ENCODE measurements at places on chromosomes 5 and 9.

GRCh38 chr9:125268394-125269013, 6.9 kb downstream of the GAPVD1 start:
- no peak for DNase-seq
- H3K27ac ChIP-seq: peak overlapping the region; percentile 89
- no peaks in the 10 kb centered on the region for H3K27me3 ChIP-seq
- no peak overlapping the region for H3K4me3 ChIP-seq
- H3K36me3 ChIP-seq: peaks cover 9% of the 10 kb centered on the region

- no peak for DNase-seq
- no peak overlapping the region for H3K27ac ChIP-seq
- H3K4me3 ChIP-seq: no peak overlapping the region
- H3K36me3 ChIP-seq: peaks cover 11% of the 10 kb centered on the region
- no peaks in the 10 kb centered on the region for H3K27me3 ChIP-seq
Measured at GRCh38 chr5:4563400-4563799, 576.7 kb upstream of the ADAMTS16 start.

- H3K36me3 ChIP-seq: peaks cover 7% of the 10 kb centered on the region
- H3K4me1 ChIP-seq: no peaks in the 10 kb centered on the region
- no peak overlapping the region for H3K27ac ChIP-seq
- H3K4me3 ChIP-seq: no peak overlapping the region
- DNase-seq: no peak
Measured at GRCh38 chr5:9046756-9047481, 499.0 kb downstream of the SEMA5A start.

GRCh38 chr5:150507474-150508276, at the start of gene NDST1:
Gene NDST1, plus strand, starts transcription at chr5:150508131. Its CDS starts 13,124 bp downstream, at chr5:150521255.
- no peak for DNase-seq
- H3K4me3 ChIP-seq: no peak within 1 kb of the TSS
- no peaks in the 10 kb centered on the region for H3K36me3 ChIP-seq
- peaks cover 51% of the 10 kb centered on the region for H3K4me1 ChIP-seq
- no peaks in the 10 kb centered on the region for H3K27me3 ChIP-seq

- no peaks in the 10 kb centered on the region for H3K4me1 ChIP-seq
- H3K4me3 ChIP-seq: no peak overlapping the region
- no peaks in the 10 kb centered on the region for H3K36me3 ChIP-seq
- no peak overlapping the region for H3K27ac ChIP-seq
Measured at GRCh38 chr5:1858436-1858835, 24.3 kb downstream of the IRX4 start.

DNA sequence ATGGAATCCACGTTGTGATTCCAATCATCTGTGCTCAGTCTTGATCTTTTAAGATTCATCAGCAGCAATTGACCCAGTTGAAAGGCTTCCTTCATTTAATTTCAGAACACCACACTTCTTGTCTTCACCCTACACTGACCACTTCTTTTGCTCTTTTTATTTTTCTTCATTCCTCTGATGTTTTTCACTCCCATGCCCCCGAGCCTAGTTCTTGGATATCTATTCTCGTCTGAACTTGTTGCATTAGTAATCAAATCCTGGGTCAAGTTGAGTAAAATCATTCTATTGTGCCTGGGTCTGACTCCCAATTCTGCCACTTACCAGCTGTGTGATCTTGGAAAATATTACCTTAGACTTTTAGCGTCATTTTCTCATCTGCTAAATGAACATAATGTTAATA, 356.5 kb downstream of the CDH12 start:
- no peaks in the 10 kb centered on the region for H3K4me1 ChIP-seq
- no peak for DNase-seq
- no peak overlapping the region for H3K4me3 ChIP-seq
- H3K27ac ChIP-seq: no peak overlapping the region
- H3K36me3 ChIP-seq: no peaks in the 10 kb centered on the region

All from mesothelial cell of epicardium (in vitro differentiated cells).